ENCODE measurements at places on chromosomes 3 and 15. TPM values are rescaled to one million over a fixed set of nuclear protein-coding genes. Genes with fewer than 3 reads are reported as not detected.
A peak's percentile ranks its signal among the peaks of the same experiment; 100 is the strongest.

GRCh38 chr15:89364341-89364740, 29.7 kb upstream of the POLG start:
- DNase-seq = no peak

DNA sequence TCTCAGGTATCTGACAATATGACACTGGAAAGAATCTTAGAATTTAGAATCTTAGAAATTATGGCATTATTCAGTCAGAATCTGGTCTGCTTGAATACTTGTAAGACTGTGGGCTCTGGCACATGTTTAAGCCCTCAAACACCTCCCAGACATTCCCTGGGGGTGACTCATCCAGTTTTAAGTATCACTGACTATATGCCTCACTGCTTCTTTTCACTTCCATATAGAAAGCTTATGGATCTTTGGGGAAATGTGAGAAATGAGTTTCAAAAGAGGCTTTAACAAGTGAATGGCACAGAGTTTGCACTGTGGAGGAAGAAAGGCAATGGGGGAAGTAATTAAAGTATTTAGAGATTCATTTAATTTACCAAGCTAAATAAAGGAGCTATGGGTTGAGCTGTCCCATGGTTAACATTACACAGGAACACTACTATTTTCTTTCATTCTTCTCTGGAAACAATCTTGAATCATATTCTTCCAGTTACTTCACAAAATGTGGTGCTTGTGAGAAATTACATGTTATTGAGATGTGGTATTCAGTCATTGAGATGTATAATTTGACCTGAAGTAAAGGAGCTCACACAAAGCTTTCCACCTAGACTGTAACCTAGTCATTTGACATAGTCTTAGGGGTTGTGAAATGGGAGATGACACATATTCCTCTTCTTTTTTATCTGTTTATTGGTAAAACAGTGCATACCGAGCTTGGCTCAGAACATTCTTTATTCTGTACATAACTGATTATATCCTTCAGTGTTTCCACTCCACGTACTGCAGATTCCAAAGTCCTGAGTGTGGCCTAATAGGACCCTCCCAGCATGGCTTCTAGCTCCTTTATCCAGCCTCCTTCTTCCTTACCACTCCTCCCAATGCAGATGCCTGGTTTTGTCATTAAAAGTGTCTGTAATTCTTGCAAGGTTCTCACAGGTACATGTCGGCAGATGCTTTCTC, 544.6 kb upstream of the NECTIN3 start:
- DNase-seq = peak; percentile 17

DNA sequence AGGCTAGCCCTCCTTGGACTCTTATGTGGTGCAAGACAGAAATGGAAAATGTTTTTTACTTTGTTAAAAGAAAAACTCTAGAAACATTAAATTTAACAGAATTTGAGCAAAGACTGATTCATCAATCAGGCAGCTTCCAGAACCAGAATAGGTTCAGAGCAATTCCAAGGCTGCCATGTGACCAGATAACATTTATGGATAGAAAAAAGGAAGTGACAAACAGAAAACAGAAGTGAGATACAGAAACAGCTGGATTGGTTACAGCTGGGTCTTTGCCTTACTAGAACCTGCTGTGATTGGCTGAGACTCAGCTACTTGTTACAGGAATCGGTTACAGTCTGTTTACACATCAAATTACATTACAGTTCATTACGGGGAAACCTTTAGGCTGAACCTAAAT, 22.5 kb upstream of the OTOL1 start:
- no peak for DNase-seq

DNA sequence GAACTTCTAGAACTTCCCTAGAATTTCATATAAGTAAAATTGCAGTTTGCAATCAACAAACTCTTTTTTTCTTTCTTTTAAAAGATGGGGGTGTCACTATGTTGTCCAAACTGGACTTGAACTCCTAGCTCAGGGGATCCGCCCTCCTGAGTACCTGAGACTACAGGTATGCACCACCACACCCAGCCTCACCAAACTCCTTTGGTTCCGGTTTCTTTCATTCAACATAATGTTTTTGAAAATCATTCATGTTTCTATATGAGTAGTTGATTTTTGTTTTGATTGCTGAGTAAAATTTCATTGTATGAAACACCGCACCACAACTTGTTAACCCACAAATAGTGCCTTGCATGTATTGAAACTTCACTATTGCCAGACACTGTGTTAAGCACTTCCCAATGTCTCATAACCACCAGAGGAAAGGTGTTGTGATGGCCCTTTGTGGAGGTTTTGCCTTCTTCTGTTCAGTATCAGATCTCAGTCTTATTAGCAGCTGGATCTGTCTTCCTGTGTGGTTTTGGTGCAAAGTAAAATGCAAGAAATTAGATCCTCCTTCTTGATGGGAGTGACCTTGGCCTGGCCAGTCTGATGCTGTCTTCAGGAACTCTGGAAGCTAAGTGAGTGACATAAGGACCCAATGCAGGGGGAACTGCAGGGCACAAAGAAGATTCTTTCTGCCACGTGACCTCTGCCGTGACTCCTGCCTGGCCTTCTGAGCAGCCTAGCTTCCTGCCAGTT, 78.8 kb upstream of the UBE2E1 start:
- DNase-seq = no peak

DNA sequence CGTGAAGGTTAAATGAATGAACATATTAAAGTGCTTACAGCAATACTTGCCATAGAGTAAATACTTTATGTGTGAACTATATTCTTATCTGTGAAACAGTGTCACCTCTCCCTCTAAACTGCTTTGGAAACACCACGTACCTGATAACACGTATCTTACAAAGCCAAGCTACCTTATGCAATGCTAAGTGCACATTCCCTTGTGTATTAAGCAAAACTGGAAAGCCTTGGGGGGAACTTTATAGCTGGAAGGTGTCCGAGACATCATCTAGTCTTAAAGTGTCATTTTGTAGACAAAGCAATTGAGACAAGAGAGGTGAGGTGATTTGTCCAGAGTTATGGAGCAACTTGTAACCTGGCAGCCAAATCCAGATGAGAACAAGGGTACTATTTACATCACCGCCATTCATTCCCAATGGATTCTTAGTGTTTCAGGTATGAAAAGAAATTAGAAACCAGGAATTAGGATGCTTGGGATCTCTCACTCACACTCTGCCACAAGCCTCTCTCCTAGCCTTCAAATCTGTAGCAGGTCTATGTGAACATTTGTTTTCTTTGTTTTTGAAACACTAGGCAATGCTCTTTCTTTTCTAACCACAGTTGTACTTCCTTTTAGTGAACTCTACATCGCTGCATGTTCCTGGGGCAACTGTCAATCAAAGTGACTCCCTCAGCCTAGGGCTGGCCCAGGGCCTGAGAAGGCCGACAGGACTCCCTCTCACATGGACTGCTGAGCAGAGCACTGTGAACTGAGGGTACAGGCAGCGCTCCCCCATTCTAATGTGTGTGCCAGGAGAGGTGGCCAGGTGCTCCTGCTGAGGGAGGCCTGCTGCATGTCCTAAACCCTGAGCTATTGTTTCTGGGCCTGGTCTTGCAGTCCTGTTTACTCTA, 13.9 kb upstream of the MGLL start:
- no peak for DNase-seq

DNA sequence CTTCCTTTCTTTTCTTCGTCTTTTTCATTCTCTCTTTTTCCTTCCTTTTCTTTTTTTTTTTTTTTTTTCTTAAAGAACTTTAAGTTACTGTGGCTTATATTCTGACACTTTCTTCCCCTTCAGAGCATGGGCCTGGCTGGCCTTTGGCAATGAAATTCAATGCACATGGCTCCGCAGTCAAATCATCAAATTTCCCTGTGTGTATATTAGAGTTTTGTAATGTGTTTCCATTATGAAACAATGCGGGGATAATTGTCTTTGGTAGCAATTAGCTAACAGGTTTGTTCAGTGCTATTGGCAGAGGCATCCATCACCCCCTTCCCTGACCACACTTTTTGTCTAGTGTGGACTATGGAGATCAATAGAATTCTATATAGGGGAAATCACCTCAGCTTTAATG, 80.5 kb downstream of the CDIN1 start:
- no peak for DNase-seq

GRCh38 chr3:179970746-179971145, 66.0 kb downstream of the PEX5L start:
- no peak for DNase-seq

- no peak for DNase-seq
Measured at GRCh38 chr3:147210676-147211075, 195.7 kb downstream of the ZIC4 start.

DNA sequence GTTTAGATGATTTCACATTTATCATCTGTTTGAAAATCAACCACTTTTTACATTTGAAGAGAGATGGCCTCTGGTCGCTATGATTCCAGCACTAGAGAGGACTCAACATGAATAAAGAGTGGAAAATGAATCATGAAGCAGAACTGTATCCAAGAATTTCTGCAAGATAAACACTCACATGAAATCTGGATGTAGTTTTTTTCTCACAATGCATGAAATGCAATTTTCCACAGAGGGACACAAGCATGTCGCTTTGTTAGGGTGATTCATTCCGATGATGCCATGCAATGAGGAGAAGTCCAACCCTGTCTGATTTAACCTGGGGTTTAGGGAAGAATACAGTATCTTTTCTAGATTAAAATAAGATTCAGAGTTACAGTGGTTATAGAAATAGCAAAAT, 50.4 kb upstream of the ADCY5 start:
- peak; percentile 79 for DNase-seq

- DNase-seq = no peak
Measured at GRCh38 chr15:42147431-42147735, 9.1 kb downstream of the PLA2G4F start.

GRCh38 chr3:115989684-115990421, 366.5 kb downstream of the GAP43 start:
- peak; percentile 25 for DNase-seq

- DNase-seq = no peak
Measured at GRCh38 chr15:84934942-84935729, 46.5 kb upstream of the PDE8A start.

DNA sequence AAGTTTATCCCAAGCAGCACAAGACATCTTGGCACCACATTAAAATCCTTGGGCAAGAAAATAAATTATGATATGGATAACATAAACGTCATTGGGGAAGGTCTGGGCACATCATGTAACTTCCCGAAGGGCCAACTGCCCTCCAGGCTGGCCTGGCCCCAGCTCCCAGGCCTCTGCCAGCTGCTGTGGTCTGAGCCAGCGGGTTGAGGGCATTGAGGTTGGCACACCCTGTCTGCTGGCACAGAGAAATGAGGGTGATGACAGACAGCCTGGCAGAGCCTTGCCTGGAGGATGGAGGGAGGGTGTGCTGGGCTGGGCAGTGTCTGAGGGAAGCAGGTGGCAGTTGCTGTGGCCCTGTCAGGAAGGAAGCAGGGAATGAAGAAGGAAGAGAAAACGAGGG, 3.3 kb upstream of the RBSN start:
- DNase-seq = no peak

DNA sequence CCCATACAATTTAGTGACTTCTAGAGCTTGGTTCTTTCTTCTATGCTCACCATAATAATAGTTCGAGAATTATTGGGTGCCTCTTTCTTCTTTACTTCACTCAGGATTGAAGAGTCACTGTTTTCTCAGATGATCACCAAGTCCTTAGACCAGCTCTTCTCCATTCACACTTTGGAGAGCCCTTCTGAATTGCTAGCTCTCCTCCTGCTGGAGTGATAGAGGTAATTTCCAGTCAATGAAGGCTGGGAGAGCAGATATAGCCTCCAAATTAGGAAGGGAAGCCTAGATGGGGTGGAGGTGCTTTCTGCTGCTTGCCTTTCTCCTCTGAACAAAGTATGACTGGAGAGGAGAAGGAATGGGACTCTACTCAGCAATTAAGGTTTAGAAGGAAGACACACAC, 10.7 kb upstream of the BBX start:
- DNase-seq = no peak

DNA sequence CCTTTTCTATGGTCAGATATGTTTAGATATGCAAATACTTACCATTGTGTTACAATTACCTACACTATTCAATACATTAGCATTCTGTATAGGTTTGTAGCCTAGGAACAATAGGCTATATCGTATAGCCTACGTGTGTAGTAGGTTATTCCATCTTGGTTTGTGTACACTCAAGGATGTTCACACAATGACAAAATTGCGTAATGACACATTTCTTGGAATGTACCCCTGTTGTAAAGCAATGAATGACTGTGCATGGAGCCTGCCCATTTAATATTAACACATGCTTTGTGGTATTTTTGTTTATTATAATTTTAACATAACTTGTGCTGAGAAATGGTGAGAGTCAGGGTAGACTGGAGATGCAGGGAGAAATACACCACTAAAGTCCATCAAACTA, 154.9 kb downstream of the LEKR1 start:
- no peak for DNase-seq

GRCh38 chr3:166569589-166569988, 732.4 kb upstream of the BCHE start:
- no peak for DNase-seq

DNA sequence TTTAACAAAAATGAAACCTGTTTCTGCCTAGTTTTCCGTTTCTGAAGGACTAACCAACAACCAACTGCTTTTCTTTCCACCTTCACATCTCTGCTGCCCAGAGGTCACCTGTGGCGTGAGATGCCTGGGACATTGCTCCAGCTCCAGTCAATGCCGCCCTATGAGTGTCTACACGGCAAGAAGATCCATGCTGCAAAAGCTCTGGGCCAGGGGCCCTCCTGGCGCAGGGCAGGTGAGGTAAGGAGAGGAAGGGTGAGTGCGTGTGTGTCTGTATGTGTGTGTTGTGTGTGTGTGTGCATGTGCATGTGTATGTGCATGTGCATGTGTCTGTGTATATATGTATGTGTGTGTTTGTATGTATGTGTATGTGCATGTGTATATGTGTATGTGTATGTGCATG, 131.4 kb downstream of the NSMCE3 start:
- DNase-seq = no peak

Gene PLSCR4
- 54.6 TPM for total RNA-seq

Gene MEGF11
- not detected for total RNA-seq

Gene UBA3
- total RNA-seq = 77.1 TPM

Gene TERC
- total RNA-seq = 144 TPM

Gene SCAANT1
- not detected for total RNA-seq

Gene PRKCI
- total RNA-seq = 54.8 TPM

Gene USP50
- 1.1 TPM for total RNA-seq

Gene MEIS2
- 17.7 TPM for total RNA-seq

Gene BNC1
- total RNA-seq = 3.3 TPM

Gene AMT
- 1.1 TPM for total RNA-seq

Gene ACP3
- under 0.01 TPM for total RNA-seq
